H1 (cell line): ENCODE measurements at places on chromosomes 6 and 20. TPM values are rescaled to one million over a fixed set of nuclear protein-coding genes. Genes with fewer than 3 reads are reported as not detected.

GRCh38 chr20:38497246-38497935 lies 24.7 kb downstream of the RALGAPB start:
- DNase-seq = no peak

- DNase-seq = no peak
These were observed 20.7 kb upstream of the SLC2A12 start for GRCh38 chr6:134073161-134073560.

DNA sequence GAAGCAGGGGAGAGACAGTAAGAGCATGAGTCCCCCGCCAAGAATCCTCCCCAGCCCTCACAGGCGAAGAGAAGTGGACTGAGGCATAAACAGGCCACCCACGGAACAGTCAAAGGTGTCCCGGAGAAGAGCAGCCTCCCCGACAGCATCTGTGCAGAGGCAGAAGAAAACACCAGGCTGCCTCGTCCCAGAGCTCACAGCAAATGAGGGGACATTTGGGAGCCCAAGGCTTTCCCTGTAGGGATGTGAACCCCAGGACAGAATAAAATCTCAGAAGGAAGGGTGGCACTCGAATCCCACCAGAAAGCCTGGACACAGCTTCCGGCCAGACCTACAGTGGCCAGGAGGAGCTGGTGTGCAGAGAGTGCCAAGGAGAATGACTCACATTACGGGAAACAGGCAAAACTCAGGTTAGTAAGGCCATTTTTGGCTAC lies 90.4 kb downstream of the DLL1 start:
- DNase-seq = no peak

DNA sequence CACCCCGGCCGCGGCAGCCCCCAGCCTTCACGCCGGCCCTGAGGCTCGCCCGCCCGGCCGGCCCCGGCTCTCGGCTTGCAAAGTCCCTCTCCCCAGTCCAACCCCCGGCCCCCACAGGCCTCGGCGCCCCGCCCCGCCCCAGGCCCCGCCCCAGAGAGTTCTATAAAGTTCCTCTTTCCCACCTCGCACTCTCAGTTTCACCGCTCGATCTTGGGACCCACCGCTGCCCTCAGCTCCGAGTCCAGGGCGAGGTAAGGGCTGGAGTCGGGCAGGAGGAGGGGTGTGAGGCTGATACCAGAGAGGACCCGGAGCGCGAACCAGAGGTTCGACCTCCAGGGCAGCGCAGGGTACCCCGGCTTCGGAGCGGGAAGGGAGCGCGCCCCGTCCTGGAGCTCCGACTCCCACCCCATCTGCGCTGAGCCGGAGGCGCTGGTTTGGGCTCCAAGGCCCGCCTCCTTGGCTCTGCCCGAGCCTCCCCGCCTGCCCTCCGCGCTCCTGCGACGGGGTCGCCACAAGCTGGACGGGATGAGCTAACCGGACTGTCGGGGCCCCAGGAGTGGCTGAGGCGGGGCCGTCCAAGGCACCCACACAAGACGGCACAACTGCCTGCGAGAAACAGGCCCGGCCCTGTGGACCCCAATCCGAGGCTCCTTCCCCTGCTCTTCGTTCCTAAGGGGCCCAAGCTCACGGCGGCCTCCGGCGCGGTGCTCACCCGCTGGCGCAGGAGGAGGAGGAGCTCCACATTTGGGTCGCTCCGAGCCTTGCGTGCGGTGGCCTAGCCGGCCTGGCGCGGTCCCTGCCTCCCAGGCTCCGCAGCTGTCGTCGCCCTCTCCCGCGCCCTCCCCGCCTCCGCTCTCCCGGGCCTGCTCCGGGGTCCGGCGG lies at the start of gene IRF4:
Gene IRF4 (plus strand): TSS at position 194 of the 882 bp plus-strand sequence. CDS start 1,401 bp downstream, outside the sequence.
- DNase-seq = peak; percentile 84

DNA sequence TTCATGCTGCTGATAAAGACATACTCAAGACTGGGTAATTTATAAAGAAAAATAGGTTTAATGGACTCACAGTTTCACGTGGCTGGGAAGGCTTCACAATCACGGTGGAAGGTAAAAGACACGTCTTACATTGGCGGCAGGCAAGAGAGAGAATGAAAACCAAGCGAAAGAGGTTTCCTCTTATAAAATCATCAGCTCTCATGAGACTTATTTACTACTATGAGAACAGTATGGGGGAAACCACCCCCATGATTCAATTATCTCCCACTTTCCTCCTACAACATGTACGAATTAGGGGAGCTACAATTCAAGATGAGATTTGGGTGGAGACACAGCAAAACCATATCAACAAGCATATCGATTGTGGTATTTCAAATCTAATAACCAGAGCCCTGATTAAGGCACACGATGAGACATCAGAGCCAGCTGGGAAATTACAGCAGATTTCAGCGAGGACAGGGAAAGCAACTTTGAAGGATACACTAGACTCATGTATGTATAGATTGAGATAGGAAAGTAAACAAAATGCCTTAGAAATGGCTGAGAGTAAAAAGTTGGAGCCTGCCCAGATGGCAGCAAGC lies 129.8 kb upstream of the GJE1 start:
- no peak for DNase-seq

GRCh38 chr6:9461188-9461587 lies 953.7 kb downstream of the TFAP2A start:
- no peak for DNase-seq

- DNase-seq = no peak
These were observed 17.8 kb downstream of the SUN5 start for GRCh38 chr20:32986331-32986966.

DNA sequence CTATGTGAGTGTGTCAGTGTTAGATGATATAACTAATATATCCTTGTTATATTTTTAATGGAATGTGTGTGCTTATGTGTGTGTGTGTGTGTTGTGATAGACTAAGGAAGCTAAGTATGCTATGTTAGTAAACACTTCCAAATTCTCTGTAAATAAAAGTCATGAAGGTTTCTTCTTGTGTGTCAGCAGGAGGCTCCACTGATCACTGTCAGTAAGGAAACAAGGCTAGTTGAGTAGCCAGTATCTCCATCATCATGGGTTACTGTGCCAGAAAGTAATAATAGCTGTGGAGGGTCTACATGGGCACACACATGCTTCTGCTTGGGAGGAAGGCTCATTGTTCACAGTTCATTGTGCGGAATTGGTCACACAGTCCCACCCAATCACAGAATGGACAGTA lies 302.8 kb upstream of the RNF217 start:
- no peak for DNase-seq

DNA sequence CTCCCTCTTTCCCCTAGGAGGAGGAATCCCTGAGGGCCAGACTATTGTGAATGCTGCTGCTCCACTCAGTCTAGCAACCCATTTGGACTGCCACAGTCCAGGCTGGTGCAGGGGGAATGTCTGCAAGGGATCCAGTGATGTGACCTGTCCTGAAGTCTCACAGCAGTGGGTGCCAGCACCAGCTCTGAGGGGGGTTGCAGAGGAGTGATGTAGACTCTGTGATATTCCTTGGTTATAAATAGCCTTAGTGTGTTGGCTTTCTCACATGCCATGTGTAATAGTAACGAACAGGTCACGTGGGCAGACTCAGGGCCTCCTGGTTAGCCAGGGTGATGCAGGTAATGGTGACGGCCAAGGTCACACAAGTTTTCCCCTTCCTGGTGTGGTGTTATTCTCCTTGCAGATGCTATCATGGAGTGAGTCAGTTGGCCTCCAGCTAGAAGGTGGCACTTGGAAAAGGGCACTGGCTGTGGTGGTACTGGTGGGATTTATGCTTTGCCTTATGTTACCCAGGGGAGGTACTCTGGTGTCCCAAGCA lies 404.4 kb downstream of the UTRN start:
- DNase-seq = no peak

GRCh38 chr20:58882704-58883089 lies 30.2 kb downstream of the GNAS start:
- DNase-seq = no peak

DNA sequence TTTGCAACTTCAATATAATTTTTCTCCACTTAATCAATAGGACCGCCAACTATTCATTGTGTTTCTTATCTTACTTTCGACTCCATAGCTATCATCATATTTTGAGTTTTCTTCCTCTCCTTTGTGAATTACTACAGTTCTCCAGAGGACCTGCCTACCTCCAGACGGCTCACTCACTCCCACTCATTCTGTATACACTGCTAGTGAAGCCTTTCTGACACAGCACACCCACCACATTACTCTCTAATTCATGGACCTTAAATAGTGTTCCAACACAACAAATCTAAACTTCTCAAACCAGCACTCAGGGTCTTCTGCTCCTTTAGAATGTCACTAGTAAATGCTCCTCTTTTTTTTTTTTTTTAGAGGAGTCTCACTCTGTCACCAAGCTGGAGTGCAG lies 23.8 kb downstream of the FKBP5 start:
- no peak for DNase-seq

PTK7 gene
- 130 and 138 TPM in 2 replicates for total RNA-seq

HLA-F gene
- 6.5 and 9.6 TPM in 2 replicates for total RNA-seq

VSX1 gene
- not detected in 2 replicates for total RNA-seq

TP53INP2 gene
- 4.5 and 4.8 TPM in 2 replicates for total RNA-seq

DSP gene
- total RNA-seq = 48.5 and 50.5 TPM in 2 replicates

CTNNBL1 gene
- total RNA-seq = 70.4 and 81.6 TPM in 2 replicates

SOBP gene
- 6.2 and 7.4 TPM in 2 replicates for total RNA-seq

PSORS1C1 gene
- total RNA-seq = 0.36 and 0.52 TPM in 2 replicates

ZC2HC1B gene
- total RNA-seq = not detected in 2 replicates
